ACHN (cell line): ENCODE measurements at places on chromosomes 4 and X.
A peak's percentile ranks its signal among the peaks of the same experiment; 100 is the strongest.

DNA sequence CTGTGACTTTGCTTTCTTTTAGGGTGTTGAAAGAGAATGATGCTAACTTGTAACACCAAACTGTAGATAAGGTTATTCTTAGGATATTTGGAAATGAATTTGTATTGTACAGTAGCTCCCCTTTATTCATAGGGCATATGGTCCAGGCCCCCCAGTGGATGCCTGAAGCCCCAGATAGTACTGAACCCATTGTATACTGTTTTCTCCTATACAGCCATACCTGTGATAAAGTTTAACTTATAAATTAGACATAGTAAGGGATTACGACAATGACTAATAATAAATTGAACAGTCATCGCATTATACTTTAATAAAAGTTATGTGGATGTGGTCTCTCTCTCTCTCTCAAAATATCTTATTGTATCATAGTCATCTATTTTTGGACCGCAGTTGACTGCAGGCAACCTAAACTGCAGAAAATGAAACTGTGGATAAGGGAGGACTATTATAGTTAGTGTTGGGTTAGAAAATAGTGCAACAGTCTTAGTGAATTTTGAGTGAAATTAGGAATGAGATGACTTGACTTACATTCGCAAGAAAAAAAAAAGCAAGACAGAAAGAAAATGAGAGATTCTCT, 105.1 kb downstream of the CLDN22 start:
- DNase-seq: no peak

- no peak for DNase-seq
These were observed 34.0 kb upstream of the AMOT start for GRCh38 chrX:112874614-112875013.

GRCh38 chr4:101050088-101050836, 297.1 kb downstream of the PPP3CA start:
- no peak for DNase-seq

DNA sequence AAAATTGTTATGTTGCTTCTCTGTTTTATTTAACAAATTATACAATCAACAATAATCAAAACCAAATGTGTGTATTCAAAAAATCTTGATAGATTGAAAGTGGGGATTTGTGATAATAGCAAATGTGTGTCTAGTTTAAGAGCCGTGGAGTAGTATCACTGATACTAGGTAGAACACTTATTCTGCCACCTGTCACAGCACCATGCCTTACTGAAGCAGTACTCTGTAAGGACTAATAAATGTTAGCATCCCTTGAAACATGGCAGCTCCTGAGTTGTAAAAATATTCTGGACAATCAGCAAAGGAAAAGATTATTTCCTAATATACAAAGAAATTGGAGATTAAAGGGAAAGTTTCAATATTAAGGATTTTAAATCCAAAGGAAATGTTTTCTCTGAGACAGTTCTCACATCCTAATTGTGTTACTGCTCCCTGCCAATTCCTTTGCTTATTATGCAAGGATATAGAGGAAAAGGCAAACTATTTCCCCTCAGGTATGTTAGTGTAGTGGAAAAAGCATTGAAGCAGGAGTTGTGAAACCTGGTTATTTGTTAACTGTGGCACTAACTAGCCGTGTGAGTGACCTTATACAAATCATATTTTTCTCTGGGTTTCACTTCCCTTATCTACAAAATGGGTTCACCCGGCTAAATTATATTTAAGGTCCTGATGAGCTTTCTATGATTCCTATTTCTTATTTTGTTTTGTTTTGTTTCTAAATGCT, 303.1 kb downstream of the ARHGAP24 start:
- no peak for DNase-seq

DNA sequence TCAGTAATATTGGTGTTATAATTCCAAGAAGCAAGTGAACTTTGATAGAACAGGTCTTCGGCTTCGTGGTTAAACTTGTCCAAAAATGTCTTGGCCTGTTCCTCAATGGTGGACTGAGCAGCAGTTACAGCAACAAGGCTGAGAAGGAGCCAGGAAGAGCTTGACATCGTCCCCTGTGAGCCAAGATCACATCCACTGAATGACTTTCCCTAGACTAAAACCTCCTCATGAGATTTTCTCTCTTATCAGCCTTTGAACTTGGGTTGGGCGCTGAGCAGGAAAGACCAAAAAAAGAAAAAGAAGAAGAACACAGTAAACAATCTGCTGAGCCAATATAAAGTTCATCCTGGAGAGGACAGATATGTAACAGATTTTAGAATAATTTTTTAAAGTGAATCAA, at the start of gene ACE2:
Gene ACE2, minus strand, starts transcription at position 216 of the 400 bp plus-strand sequence. Its CDS starts 49 bp downstream, at position 167.
- no peak for DNase-seq

DNA sequence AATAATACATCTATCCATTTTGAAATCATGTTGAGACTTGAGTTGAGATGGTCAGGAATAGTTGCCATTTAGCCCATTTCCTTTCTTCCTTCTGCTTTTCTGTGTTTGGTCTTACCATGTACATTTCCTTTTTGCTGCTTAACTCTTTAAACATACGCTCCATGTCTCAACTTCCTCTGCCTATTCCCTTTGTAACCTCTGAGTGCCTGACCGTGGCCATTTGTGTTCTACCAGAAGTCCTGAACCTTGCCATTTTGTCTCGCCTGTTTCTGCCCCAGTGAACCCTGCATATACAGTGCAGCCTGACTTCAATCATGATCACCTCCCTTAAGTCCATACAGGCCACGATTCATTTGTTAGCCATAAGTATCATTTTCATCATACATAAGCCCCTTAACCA, 169.0 kb downstream of the RAPGEF2 start:
- DNase-seq: no peak

DNA sequence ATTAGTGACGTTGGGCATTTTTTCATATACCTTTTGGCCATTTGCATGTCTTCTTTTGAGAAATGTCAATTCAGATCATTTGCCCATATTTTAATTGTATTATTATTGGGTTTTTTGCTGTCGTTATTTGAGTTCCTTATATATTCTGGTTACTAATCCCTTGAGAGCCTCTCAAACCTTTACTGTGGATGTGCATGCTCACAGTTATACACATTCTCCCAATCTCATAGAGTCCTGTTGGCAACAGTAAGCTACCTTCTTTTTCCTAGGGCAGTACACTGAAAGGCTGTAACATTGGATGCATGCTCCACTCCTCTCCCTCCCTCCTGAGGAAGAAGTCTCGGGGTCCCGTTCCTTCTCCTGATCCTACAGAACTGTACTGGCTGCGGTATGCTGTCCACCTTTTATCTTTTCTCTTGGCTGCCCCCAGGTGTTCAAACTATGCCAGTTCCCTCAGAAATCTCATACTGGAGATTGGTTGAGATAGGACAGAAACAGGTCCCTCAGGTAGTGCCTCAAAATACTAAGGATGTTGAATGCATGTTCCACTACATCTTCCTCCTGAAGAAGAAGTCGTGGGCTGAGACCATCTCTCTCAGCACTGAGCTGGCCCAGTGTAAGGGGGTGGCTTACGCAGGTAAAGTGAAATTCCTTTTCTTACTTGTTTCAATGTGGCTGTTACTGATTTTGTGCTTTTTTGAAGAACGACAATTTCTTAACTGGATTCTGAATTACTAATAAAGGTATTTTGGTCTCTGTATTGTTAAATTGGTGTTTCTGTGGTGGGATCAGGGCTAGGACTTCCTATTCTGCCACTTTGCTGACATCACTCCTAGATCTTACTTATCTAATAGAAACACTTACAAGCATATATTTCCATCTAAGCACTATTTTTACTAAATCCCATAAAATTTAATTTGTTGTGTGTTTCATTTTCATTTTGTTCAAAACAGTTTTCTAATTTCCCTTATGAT, 145.4 kb upstream of the HUWE1 start:
- peak; percentile 31 for DNase-seq
